Right ventricle myocardium superior (tissue), 1 donor: ENCODE measurements at places on chromosomes 4 and X. TPM values are rescaled to one million over a fixed set of nuclear protein-coding genes. Genes with fewer than 3 reads are reported as not detected.

- DNase-seq: no peak
Measured at GRCh38 chrX:111854556-111855490, 21.2 kb upstream of the TRPC5OS start.

GRCh38 chrX:773292-774025 is 142.9 kb downstream of the SHOX start:
- no peak for DNase-seq

DNA sequence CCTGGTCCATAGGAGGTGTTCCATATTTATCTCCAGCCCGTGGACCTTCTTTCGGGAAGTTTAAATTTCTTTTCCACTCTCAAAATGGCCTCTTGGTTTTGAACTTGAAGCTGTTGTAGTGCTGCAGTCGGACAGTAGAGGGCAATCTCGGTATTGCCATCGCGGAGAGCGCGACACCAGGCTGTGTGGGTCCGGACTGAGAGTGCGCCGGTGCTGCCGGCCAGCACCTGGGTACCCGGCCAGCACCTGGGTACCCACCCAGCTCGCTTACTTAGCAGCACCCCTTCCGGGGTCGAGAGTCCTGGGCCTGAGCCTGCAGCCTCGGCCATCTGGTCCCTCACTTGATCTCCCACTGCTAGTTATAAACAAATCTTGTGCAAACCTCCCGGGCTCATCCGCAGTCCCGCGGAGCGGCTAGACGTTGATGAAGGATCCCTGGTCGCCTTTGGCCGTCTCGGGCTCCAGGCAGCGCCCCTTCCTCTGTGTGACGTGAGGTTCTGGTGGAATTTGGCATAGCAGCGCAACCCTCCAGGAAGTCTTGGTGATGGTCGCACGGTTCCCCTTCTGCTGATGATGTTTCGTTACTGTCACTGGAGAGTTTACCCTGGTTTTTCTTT is 18.0 kb downstream of the FAM9A start:
- DNase-seq: no peak

GRCh38 chrX:111167334-111167733 is 71.3 kb downstream of the PAK3 start:
- DNase-seq: no peak

Gene TMEM35A
- total RNA-seq: 0.30 TPM
